ENCODE measurements at places on chromosomes 5 and 9.

GRCh38 chr9:1460143-1460769 lies 410.1 kb downstream of the DMRT2 start:
- DNase-seq = no peak

DNA sequence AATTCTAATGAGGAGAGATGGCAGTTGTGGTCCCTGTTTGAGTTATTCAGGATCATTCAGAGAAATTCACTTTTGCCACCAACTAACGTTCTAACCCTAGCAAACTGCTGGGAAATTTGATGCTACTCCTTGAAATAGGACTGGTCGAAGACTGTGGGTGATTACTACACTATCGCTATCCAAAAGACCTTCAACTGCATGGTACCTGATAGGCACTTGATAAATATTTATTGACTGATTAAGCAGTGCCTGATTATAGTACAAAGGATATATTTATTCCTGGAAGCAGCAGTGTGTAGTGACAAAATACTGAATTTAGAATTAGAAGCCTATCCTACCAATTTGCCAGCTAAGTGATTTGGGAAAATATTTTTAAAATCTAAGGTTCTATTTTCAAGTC lies 14.1 kb upstream of the MAP3K1 start:
- DNase-seq = no peak

DNA sequence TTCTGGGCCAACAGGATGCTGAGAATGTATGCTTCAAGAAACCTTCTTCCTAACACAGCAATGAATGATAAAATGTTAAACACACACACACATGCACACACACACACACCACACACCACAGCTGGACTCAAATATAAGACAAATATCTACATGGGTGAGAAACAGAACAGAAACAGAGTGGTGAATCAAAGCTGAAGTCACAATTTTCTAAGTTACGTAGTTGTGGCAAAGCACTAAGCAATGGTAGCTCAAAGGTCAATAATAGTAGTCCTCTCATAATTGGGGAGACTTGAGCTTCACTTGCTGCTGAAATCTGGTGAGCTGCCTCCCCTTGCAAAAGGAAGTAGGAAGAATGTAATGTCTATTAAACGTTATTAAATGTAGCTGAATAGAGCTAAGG lies 33.7 kb upstream of the ITGA1 start:
- DNase-seq = no peak

GRCh38 chr5:102295534-102296177 lies 428 bp downstream of the SLCO4C1 start:
- no peak for DNase-seq

DNA sequence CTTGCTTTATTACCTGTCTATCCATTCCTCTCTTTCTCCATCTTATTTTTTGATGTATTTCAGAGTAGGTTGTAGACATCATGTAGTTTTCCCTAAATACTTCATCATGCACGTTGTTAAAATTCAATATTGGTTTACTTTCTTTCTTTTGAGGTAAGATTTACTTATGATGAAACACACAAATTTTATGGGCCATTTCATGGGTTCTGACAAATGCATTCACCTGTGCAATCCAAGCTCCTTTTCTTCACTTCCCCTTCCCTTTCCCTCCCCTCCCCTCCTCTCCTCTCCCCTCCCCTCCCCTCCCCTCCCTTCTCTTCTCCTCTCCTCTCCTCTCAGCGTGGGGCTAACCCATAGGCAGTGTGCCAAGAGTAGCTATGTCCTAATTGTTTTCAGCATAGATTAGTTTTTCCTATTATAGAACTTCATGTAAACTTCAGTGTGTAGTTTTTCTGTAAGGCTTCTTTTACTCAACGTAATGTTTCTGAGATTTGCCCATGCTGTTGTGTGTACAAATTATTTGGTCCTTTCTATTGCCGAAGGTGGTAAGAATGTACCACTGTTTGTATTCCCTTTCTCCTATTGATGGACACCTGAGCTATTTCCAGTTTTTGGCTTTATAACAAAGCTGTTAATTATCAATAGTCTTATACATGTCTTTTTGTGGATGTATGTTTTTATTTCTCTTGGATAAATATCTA lies 92.9 kb upstream of the CLINT1 start:
- no peak for DNase-seq

- peak; percentile 54 for DNase-seq
These were observed 88.2 kb downstream of the NREP start for GRCh38 chr5:111668477-111669414.

GRCh38 chr5:154740957-154741356 lies 14.2 kb upstream of the LARP1 start:
- peak; percentile 36 for DNase-seq

- DNase-seq = no peak
These were observed 83.1 kb downstream of the FGF1 start for GRCh38 chr5:142602720-142603245.

DNA sequence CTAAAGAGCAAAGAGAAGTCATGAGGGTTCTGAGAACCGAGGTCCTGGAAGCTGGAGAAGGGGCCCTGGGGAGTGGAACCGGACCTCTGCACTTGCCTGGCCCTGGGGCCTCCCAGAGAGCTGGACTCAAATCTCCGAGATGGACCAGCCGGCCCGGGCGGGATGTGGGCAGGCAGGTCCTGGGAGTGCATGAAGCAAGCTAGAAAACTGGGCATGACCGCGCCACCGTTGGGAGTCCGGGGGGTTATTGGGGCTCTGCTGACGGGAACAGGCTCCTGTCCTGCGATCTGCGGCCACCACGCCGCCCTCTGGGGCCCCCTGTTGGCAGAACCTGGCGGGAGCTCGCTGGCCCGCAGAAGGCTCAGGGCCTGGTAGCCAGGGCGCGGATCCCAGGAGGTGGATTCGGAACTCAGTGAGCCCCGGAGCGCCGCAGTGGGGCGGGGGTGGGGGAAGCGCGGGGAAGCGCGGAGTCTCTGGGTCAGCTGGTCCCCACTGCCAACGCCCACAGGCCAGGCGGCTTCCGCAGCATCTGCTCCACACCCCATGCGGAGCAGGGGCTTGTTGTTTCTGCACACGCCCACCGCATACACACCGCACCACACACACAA lies 150.6 kb downstream of the ERCC6L2 start:
- DNase-seq = no peak

DNA sequence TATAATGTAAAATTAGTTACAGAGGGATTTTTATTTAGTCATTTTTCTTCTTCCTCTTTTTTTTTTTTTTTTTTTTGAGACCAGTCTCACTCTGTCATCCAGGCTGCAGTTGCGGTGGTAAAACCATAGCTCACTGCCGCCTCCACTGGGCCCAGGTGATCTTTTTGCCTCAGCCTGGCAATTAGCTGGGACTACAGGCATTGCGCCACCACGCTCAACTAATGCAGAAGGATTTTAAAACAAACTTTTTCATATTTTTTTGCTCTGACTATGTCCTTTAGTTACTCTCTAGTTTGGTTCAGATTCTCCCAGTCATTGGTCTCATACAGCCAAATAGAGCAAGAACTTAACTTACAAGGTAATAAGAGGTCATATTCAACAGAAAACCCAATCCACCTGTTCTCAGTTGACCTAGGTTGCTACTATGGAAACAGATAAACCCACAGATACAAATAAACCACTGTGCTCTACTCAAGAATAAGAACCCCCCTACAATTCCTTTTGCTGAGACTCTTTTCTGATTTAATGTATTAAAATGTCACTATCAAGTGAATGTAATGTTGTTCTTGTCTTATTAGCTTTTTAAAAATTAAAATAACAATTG lies 50.1 kb upstream of the TTC39B start:
- no peak for DNase-seq

- DNase-seq = no peak
These were observed 107.7 kb downstream of the GDA start for GRCh38 chr9:72256931-72257330.

GRCh38 chr5:43771611-43772031 lies 168.6 kb downstream of the NNT start:
- DNase-seq = no peak

DNA sequence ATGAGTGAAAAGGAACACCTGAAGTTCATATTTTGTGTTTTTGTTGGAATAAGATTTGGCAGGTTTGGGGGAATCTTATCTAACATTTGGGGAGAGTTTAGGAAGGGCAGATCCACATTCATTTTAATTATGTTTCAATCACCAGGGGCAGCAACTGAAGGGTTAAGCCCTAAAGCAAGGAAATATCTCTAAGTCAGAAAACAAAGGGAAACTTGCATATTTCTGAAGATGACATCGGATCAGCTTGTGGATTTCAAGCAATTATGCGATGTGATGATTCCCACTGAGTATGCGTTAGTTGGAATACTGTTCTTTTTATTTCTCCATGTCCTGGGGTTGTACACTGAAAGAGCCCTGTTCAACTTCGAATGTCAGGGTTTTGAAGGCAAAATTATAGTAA lies 59.8 kb upstream of the NFIB start:
- DNase-seq = peak; percentile 55

DNA sequence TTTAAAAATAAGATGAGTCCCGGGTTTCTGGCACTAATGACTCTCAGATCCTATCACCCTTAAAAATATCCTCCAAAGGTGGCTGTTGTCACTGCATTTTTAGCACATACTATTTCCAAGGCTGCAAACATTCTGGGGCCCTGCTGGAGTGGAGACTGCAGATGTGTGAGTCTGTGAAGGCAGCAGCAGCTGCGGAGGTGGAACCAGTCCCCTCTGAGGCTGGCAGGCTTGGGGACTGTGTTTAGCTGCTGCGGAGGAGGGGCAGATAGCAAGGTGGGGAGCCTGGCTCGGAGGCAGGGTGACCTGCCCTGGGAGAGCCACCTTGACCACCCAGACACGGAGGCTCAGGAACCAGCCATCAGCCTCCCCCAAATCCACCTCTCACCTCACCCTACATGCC lies 77.0 kb downstream of the C5orf15 start:
- no peak for DNase-seq

GRCh38 chr9:99103901-99104458 lies 933 bp upstream of the TGFBR1 start:
- DNase-seq = peak; percentile 50

DNA sequence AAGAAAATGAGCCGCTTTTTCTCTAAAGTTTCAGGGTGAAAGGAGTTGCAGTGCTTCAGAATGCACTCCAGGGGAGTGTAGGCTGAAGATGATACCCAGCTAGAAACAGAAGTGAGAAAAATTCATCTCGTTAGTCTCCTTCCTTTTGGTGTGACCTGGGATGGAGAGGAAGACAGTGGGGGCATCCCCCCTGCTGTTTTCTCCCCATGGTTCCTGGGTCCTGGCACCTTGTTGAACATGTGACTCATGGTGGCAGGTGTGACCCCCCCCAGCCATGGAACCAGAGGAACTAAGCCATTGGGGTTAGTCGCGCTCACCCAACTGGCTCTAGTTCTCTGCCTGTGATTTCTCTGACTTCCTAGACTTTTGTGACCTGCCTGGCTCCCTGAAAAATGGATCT lies 424.6 kb downstream of the CSNK1G3 start:
- DNase-seq = no peak

DNA sequence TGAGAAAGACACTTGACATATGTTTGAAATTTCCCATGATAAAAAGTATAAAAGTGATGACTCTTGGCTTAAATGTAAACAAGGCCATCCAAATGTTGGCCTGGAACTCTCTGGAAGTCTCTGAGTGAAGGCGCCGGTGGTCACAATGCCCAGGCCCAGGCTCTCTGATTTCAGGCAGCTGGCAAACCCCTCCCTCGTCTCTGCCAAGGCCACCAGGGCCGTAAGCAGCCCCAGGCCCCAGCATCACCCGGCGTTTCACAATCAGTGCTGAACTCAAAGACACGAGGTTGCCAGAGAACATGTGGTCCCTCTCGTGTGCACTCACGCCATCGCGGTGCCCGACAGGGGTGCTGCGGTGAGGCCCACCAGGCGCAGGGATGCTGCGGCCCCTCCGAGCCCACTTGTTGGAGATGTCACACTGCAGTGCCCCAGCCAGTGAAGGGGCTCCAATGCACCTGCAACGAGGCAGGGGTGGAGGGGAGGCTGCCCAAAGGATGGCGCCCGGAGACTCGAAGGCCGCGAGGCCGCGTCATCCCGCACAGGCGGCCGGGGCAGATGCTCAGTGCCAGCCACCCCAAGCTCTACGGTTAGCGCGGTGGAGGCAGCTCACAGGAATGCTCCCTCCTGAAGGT lies 15.0 kb downstream of the LPCAT1 start:
- DNase-seq = no peak

DNA sequence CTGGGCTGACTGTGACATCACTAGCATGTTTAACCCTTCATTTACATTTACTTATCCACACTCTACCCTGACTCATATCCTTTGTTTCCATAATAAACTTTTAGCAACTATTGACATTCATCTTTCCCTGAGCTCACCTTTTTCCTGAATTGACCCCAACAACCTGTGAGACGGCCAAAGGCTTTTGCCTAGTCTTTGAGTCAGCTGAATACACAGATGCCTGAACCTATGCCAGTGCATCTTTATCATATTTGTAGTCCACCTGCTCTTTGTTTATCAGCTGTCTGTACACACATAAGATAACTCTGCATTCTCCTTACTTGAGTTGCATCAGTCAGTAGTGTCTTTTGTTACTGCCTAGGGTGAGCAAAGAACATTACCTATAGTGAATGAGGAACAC lies 128.5 kb upstream of the HMHB1 start:
- no peak for DNase-seq

- no peak for DNase-seq
These were observed 59.6 kb upstream of the CPLANE1 start for GRCh38 chr5:37308793-37309192.

GRCh38 chr9:89225991-89226471 lies 47.4 kb upstream of the SHC3 start:
- peak; percentile 12 for DNase-seq

DNA sequence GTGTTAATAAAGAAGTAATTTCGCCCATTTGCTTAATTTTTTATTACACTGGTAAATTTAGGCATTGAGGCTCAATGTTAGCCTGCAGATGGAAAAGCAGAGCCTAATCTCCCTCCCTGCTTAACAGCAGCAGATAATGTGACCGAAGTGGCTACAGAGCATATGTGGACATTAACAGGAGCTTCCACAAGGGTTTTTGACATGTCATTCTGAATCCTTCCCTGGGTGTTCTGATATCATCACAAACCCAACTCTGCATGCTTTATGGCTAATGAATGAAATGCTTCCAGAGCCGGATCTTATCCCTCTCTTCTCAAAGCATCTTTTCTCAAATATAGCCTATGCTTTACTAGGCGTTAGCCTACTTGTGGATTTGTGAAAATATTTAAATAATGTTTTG lies 208.6 kb downstream of the CAAP1 start:
- no peak for DNase-seq
